ENCODE measurements at places on chromosomes 1 and 21. TPM values are rescaled to one million over a fixed set of nuclear protein-coding genes. Genes with fewer than 3 reads are reported as not detected.

Gene RGS8
- total RNA-seq = not detected

Gene MAB21L3
- 2.6 TPM for total RNA-seq

Gene TTC24
- not detected for total RNA-seq

Gene GPR157
- 7.9 TPM for total RNA-seq

Gene TNNI3K
- not detected for total RNA-seq

Gene SNX7
- 36.5 TPM for total RNA-seq

Gene SIKE1
- 136 TPM for total RNA-seq

Gene CACNA1S
- not detected for total RNA-seq

Gene PGBD5
- total RNA-seq = under 0.01 TPM

Gene CLCA2
- total RNA-seq = 0.17 TPM

Gene SYT14
- 5.2 TPM for total RNA-seq

Gene SPATA46
- not detected for total RNA-seq

Gene KRTAP12-3
- not detected for total RNA-seq

Gene PALMD
- 8.2 TPM for total RNA-seq

Gene TNFSF4
- 0.18 TPM for total RNA-seq

Gene IFNLR1
- total RNA-seq = 8.9 TPM

Gene SPRR5
- not detected for total RNA-seq

Gene MRPS21
- total RNA-seq = 109 TPM

Gene PATJ
- 35.2 TPM for total RNA-seq

Gene TOE1
- total RNA-seq = 19.5 TPM

Gene JMJD4
- total RNA-seq = 87.8 TPM

Gene SHE
- total RNA-seq = not detected

Gene NTMT2
- not detected for total RNA-seq

Gene NUAK2
- total RNA-seq = 4.8 TPM

Gene CYP4A11
- total RNA-seq = not detected

Gene TEX38
- total RNA-seq = not detected

Gene UBL4B
- 0.07 TPM for total RNA-seq

Gene MACF1
- 103 TPM for total RNA-seq

Gene TXLNA
- 79.0 TPM for total RNA-seq

Gene BCAR3
- total RNA-seq = 171 TPM

Gene VANGL2
- 0.06 TPM for total RNA-seq

Gene CDK11A
- total RNA-seq = 11.6 TPM

Gene TMEM240
- total RNA-seq = 0.87 TPM

Gene UBAP2L
- total RNA-seq = 128 TPM

Gene MAST2
- total RNA-seq = 33.7 TPM

Gene AMY2B
- 0.98 TPM for total RNA-seq

Gene KCTD3
- 48.4 TPM for total RNA-seq

Gene TESK2
- 6.0 TPM for total RNA-seq

Gene SPOCD1
- total RNA-seq = 5.4 TPM

Gene PER3
- 5.4 TPM for total RNA-seq

Gene HFM1
- not detected for total RNA-seq

Gene PTPRF
- total RNA-seq = 100 TPM

Gene PHC2
- total RNA-seq = 134 TPM

Gene PDC
- not detected for total RNA-seq

Gene TIAM1
- 19.1 TPM for total RNA-seq

Gene ZSCAN20
- 0.84 TPM for total RNA-seq

Gene KCNT2
- total RNA-seq = 0.69 TPM

Gene RAB4A
- 67.0 TPM for total RNA-seq

Gene AMY2A
- not detected for total RNA-seq

Gene SPRR2E
- total RNA-seq = not detected

Gene LCE7A
- total RNA-seq = not detected

Gene FCRL1
- total RNA-seq = not detected

Gene OR6K3
- not detected for total RNA-seq

Gene RGS18
- not detected for total RNA-seq

Gene LCE1F
- not detected for total RNA-seq

Gene PTAFR
- total RNA-seq = 3.9 TPM

Measured in PC-3 (cell line).